ENCODE measurements at places on chromosomes 12 and 14. TPM values are rescaled to one million over a fixed set of nuclear protein-coding genes. Genes with fewer than 3 reads are reported as not detected.

- H3K4me1 ChIP-seq = no peaks in the 10 kb centered on the region
- peaks cover 15% of the 10 kb centered on the region for H3K27me3 ChIP-seq
- H3K27ac ChIP-seq = no peak overlapping the region
- H3K36me3 ChIP-seq = no peaks in the 10 kb centered on the region
- H3K4me3 ChIP-seq = no peak overlapping the region
- DNase-seq = no peak
Observed at GRCh38 chr12:31582155-31582554, 8.8 kb downstream of the DENND5B start.

The KLRB1 gene
- total RNA-seq = 0.87 TPM

DNA sequence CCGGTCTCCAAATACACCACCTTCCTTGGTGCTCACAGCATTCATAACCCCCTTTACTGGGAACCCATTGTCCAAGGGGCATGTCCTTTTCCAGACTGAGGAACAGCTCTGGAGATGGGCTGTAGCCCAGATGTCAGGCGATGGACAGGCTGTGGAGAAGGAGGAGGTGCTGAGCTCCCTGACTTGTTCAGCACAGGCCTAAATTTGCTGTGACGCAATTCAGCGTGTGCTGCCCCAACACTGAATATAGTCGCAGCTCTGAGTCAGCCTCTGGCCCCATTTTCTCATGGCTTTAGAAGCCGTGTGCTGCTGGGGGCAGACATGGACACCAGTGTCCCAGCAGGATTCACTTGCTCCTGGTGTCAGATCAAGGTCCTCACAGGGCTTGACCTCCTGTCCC, 269.1 kb downstream of the EMP1 start:
- H3K27me3 ChIP-seq = peaks cover 20% of the 10 kb centered on the region
- H3K27ac ChIP-seq = no peak overlapping the region
- no peaks in the 10 kb centered on the region for H3K36me3 ChIP-seq
- no peak for DNase-seq
- no peaks in the 10 kb centered on the region for H3K4me1 ChIP-seq
- H3K4me3 ChIP-seq = no peak overlapping the region

DNA sequence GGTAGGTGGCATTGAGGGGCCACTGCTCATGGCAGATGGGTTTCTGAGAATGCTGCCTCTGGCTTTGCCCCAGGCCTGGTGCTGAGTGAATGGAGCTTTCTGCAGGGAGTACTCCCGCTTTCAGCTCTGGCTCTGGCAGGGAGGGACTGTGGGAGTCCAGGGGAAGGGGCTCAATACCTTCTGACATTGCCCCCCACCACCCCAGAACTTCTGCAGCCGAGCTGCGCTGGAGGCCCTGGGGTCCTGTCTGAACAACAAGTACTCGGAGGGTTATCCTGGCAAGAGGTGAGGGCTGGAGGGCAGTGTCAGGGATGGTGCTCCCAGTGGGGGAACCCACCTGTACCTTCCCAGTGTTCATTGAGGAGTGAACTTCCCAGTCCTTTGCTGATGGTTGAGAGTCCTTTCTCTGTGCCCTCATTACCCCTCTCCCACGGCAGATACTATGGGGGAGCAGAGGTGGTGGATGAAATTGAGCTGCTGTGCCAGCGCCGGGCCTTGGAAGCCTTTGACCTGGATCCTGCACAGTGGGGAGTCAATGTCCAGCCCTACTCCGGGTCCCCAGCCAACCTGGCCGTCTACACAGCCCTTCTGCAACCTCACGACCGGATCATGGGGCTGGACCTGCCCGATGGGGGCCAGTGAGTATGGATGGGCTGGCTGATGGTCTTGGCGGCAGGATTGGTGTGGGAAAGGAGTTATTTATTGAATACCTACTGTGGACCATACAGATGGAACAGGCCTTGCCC, 1.9 kb downstream of the SHMT2 start:
- peaks cover 56% of the 10 kb centered on the region for H3K4me1 ChIP-seq
- peak overlapping the region; percentile 100 for H3K4me3 ChIP-seq
- peak overlapping the region; percentile 99 for H3K27ac ChIP-seq
- peaks cover 61% of the 10 kb centered on the region for H3K36me3 ChIP-seq
- peaks cover 10% of the 10 kb centered on the region for H3K27me3 ChIP-seq
